ENCODE measurements at places on chromosomes 3 and 15.

DNA sequence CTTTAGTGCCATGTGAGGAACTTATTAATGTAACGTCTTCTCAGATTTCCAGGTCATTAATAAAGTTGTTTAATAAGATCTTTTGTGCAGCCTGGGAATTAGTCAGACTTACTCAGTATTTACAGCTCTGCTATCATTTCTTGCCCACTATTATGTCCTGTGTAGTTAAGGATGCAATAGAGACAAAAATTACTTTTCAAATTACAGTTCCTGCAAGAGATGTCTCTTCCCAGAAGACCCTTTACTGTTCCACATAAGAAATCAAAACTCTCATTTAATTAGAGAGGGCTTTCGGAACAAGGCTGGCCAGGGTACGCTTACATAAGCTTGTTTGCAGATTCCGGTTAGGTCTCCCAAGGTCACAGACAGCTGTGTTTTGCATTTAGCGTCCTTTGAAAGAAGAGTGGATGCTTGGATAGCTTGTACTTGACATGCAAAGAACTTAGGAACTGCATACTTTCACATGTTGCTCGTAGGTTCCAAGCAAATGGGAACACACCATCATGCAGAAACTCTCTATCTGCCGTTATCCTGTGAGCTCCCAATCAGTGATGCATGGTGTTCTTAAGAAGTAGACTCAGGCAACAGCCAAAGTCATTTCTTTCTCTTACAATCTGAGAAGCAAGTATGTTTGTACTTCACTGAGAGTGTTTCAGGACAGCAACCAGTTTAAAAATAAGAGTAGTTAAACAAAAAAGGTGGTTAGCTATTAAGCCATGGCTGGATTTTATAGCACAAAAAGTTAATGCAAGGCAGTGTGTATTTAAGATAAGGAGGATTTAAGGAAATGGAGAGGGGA lies 37.4 kb downstream of the FILIP1L start:
- DNase-seq, result no peak

DNA sequence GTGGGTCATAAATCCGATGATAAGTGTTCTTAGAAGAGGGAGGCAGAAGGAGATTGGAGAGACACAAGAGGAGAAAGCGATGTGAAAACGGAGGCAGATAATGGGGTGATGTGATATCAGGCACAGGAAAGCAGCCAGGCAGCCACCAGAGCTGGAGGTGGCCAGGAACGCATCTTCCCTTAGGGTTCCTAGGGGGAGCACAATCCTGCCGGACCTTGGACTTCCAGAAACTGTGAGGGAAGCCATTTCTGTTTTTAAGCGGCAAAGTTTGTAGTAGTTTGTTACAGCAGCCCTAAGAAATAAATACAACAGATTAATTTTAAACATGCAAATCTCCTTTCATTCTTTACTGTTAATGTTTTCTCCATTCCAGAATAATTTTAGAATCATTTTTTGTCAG lies 259.9 kb upstream of the TMC3 start:
- no peak for DNase-seq

- no peak for DNase-seq
These were observed 767 bp downstream of the WDR48 start for GRCh38 chr3:39052583-39052982.

GRCh38 chr3:145678401-145678800 lies 482.6 kb downstream of the PLOD2 start:
- no peak for DNase-seq

- no peak for DNase-seq
These were observed 111.4 kb upstream of the CHL1 start for GRCh38 chr3:85180-85579.

- DNase-seq, result no peak
These were observed 97.9 kb downstream of the RORA start for GRCh38 chr15:61130950-61131942.

DNA sequence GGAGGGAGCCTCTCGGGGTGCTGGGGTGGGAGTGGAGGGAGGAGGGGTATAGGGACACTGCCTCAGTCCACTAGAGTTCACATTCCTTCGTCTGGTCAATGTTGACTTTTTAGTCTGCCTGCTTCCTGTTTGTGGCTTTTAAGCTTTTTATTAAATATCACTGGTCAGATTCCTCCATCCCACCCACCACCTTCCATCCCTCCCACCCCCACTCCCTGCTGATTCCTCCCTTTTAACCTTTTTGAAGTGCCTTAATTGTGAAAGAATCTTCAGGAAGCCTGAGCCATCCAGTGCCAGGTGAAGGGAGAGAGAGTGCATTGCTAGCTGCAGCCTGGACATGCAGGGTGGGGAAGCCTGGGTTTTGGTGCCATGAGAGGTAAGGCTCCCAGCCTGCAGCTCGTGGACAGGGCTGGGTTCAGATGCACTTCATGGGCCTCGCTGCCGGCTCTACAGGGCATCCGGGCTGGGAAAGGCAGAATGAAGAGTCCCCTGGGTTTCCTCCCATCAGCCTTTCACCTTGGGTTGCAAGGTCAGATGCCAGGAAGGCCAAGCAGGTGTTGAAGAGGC lies 105.9 kb downstream of the DNAJB8 start:
- no peak for DNase-seq

GRCh38 chr3:171525437-171525836 lies 65.2 kb upstream of the TNIK start:
- DNase-seq, result no peak

DNA sequence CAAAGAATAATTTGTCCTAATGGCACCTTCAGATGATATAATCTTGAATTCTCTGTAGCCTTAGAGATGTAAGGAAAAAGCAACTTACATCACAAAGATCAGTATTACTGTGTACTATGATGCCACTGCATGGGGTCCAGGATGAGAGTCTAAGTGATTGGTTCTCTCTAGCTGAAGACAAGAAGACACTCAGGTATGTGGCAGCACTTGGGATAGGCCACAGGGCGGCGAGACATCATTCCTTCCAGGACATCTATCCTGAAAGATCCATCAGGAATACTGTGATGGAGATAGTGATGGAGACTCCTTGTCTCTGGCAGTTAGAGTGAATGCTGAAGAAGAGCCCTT lies 2.5 kb downstream of the CD200 start:
- no peak for DNase-seq

DNA sequence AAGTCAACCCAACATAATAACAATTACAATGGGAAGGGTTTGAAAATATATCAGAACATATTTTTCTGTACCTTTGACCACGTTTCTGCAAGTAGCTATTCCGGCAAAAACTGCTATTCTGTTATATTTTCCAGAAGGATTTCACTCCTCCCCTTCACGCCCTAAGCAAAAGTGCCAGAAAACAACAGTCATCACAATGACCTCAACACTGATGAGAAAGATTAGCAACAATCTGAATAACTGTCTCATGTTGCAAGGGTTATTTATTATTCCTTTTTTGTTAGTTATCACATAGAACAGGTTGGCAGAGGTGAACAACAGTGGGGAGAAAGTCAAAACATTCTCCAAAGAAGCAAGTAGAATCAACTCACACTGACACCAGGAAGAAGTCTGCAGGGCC lies 269.4 kb upstream of the ARRDC4 start:
- DNase-seq, result no peak

- DNase-seq, result no peak
These were observed 48.5 kb downstream of the PTH1R start for GRCh38 chr3:46926039-46926438.

DNA sequence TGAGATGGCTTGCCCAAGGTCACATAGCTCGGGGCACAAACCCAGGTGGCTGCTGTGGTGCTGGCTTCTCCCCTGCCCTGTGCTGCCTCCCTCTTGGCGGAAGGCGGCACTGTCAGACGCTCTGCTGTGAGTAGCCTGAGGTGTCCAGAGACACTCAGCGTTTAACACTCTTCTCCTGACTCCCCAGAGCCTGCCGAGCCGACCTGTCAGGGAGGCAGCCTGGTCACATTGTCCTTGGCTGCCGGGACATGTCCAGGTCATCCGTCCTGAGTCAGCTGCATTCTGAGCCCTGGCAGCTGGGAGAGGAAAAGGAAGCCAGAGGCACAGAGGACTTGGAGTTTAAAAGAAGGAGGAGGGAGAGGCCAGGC lies 4.7 kb downstream of the LMAN1L start:
- no peak for DNase-seq

DNA sequence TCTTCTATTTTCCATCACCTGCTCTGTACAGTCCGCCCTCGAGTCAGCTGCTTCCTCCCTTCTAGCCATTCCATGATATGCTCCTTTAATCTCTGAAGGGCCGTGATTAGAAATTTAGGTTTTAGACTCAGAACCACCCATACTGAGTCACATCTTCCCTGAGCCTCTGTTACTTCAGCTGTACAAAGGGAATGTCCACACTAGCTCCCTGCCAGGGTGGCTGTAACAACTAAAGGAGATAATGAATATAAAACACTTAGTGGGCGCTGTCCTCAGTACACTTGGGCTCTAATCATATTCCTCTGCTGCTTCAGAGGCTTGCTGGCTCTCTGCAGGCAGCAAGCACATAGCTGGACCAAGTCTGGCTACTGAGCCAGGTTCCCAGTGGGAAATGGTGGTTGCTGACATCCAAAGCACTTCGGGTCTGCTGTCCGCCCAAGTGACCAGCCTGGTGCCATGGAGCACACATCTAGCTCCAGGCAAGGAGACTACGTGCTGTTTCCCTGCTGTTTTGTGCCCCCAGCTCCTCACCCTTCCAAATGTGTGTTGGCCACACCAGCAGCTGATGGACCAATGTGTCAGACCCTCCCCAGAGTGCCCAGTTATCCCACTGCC lies 901 bp upstream of the CHST14 start:
- no peak for DNase-seq

All from stimulated activated CD4-positive, alpha-beta T cell treated with anti-CD3 and anti-CD28 coated beads, Interleukin-4, amount 100 ng/mL, for 1 hour (primary cell).